ENCODE measurements at places on chromosomes 6 and 20. TPM values are rescaled to one million over a fixed set of nuclear protein-coding genes. Genes with fewer than 3 reads are reported as not detected.

DNA sequence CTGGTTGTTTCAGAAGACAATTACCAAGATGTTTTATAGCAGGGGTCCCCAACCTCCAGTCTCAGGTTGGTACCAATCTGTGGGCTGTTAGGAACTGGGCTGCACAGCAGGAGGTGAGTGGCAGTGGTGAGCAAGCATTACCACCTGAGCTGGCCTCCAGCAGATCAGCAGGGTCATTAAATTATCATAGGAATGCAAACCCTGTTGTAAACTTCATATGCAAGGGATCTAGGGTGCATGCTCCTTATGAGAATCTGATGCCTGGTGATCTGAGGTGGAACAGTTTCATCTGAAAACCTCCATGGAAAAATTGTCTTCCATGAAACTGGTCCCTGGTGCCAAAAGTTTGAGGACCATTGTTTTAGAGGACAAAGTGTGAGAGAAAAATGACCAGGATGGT, 240.6 kb downstream of the GRM1 start:
- no peak for DNase-seq

GRCh38 chr20:19256906-19257595, 44.6 kb downstream of the SLC24A3 start:
- no peak for DNase-seq

MCHR2 gene
- 12.6 TPM for total RNA-seq

PRSS35 gene
- 2.0 TPM for total RNA-seq

TBX18 gene
- 6.5 TPM for total RNA-seq

Measured in frontal cortex (tissue), 4 donors.